ENCODE measurements at places on chromosomes 7 and 10. TPM values are rescaled to one million over a fixed set of nuclear protein-coding genes. Genes with fewer than 3 reads are reported as not detected.

- no peak for DNase-seq
- no peaks in the 10 kb centered on the region for H3K27me3 ChIP-seq
- no peaks in the 10 kb centered on the region for H3K36me3 ChIP-seq
- H3K27ac ChIP-seq = no peak overlapping the region
- H3K4me3 ChIP-seq = no peak overlapping the region
- H3K4me1 ChIP-seq = no peaks in the 10 kb centered on the region
Measured at GRCh38 chr7:111638078-111638477, 75.8 kb upstream of the IMMP2L start.

- no peaks in the 10 kb centered on the region for H3K27me3 ChIP-seq
- H3K4me1 ChIP-seq = peaks cover 75% of the 10 kb centered on the region
- H3K36me3 ChIP-seq = no peaks in the 10 kb centered on the region
- no peak overlapping the region for H3K4me3 ChIP-seq
Measured at GRCh38 chr7:104973909-104974415, 40.0 kb upstream of the KMT2E start.

DNA sequence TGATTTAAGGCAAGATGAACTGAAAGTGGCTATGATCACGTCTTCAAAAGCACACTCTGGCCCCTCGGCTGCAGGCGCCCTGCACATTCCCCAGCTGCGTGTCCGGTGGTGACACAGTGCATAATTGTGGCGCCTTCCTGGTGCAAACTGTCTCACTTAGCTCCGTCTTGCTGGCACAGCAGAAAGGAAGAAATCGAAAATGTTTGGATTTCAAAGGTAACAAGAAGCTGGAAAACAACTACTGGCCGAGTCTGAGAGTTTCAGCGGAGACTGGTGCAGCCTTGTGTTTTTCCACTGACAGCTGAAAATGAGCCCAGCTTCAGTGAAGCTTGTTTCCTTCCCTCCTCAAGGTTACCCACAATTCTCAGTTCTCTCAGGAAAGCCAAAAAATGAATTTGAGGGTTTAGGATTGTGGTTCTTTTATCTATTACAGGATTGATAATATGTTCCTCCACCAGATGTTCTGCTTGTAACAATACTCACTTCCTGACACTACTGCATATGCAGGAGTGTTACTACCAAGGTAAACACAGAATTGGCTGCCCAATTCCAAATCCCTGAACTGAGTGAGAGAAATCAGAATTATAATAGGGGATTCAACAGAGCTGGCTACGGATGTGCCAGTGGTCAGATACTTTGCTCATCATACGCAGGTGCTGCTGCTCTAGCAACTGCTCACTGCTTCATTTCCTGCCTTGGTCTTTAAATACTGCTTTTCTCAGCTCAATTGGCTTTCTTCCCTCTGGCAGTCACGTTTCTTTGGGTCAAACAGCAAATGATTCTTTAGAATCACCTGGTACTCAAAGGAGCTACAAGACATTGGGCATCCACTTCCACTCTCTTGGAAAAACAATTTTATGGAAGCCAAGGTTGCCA is 63.7 kb downstream of the TRUB1 start:
- peak overlapping the region; percentile 84 for H3K27ac ChIP-seq
- no peaks in the 10 kb centered on the region for H3K36me3 ChIP-seq
- H3K27me3 ChIP-seq = no peaks in the 10 kb centered on the region
- H3K4me1 ChIP-seq = peaks cover 5% of the 10 kb centered on the region
- peak overlapping the region; percentile 53 for H3K4me3 ChIP-seq
- no peak for DNase-seq

DNA sequence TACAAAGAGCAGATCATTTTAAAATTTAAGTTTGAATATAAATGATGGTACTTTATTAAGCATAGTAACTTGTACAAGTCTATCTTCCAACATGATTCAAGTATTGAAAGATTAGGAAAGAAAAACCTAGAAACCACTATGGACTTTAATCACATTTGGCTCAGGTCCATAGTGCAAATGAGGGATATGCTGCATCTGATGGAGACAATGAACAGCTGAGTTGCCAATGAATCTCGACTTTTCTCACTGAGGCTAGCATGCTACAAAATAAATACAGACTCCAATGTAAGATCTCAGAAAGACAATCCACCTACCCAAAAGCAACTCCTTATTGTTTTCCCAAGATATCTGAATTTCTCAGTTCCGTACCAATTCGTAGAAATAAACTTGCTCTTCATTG is 89.8 kb downstream of the SEMA3A start:
- no peaks in the 10 kb centered on the region for H3K27me3 ChIP-seq
- no peaks in the 10 kb centered on the region for H3K4me1 ChIP-seq
- no peak overlapping the region for H3K4me3 ChIP-seq
- no peaks in the 10 kb centered on the region for H3K36me3 ChIP-seq
- DNase-seq = no peak
- H3K27ac ChIP-seq = no peak overlapping the region

GRCh38 chr7:101094791-101095375 is 9.6 kb downstream of the TRIM56 start:
- no peaks in the 10 kb centered on the region for H3K27me3 ChIP-seq
- H3K4me1 ChIP-seq = peaks cover 11% of the 10 kb centered on the region
- DNase-seq = no peak
- H3K4me3 ChIP-seq = no peak overlapping the region
- H3K36me3 ChIP-seq = peaks cover 9% of the 10 kb centered on the region

DNA sequence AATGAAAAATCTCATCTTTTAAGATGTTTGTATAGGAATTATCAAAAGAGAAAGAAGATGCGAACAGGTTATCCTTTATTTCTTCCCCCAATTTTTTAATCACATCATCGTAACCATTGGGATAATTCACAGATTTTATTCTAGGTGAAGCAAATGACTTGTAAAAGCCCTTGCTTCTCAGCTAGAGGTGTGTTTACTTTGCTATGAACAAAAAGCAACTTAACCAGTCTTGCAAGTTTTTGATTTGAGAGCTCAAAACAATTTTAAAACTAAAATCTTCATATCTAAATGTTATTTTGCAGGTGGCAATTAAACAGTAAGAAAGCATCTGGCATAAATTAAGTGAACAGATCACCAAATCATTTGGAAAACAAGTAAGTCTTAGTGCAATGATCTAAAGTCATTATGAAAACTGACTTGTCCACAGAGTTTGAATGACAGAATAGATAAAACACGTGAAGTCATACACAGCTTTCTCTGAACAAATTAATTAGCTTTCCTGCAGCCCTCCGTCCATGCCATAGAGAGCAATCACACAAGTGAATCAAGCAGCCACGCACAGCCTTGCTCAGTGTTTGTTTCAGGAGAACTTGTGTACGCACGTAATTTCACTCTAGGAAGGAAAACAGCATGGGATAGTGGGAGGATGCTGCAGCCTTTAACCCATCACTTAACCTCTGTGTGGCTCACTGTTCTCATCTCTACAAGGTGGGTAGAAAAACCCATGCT is 85.0 kb upstream of the ZNF800 start:
- no peak overlapping the region for H3K4me3 ChIP-seq
- H3K27me3 ChIP-seq = no peaks in the 10 kb centered on the region
- H3K4me1 ChIP-seq = no peaks in the 10 kb centered on the region
- no peak for DNase-seq

DNA sequence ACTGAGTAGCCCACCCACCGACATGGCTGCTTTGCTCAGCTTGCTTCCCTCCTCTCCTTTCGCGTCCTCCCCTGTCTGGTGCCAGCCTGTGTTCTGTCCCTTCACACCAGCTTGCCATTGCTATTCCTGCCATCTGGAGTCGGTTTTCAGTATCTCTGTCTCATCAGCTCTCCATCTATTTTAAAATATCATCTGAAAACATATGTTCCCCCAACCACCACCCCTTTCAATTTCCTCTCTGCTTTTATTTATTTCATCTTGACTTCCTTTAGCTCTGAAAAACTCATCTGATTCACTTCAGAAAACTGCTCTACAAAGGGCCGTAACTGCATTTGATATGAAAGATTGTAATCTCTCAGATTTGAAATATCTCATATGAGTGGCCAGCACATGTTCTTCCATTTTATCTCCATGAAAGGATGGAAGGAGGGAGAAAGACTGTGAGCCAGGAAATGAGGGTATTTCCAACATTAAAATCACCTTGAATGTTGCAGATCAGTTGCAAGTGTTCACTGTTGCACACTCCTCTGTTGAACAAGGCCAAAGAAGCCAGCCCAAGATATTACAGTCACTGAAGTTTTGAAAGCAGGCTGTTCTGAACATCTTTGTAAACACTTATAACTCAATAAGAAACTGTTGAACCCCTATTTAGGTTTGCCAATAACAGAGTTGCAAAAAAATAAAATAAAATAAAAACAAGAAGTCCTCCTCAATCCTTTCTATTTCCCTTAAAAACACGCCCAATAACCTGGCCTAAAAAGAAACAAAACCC is 202.4 kb upstream of the NEBL start:
- H3K4me1 ChIP-seq = no peaks in the 10 kb centered on the region
- H3K27ac ChIP-seq = no peak overlapping the region
- H3K4me3 ChIP-seq = no peak overlapping the region

GRCh38 chr7:30135301-30136116 is 723 bp downstream of the MTURN start:
- H3K36me3 ChIP-seq = no peaks in the 10 kb centered on the region
- H3K4me1 ChIP-seq = peaks cover 15% of the 10 kb centered on the region
- H3K4me3 ChIP-seq = peak overlapping the region; percentile 84

DNA sequence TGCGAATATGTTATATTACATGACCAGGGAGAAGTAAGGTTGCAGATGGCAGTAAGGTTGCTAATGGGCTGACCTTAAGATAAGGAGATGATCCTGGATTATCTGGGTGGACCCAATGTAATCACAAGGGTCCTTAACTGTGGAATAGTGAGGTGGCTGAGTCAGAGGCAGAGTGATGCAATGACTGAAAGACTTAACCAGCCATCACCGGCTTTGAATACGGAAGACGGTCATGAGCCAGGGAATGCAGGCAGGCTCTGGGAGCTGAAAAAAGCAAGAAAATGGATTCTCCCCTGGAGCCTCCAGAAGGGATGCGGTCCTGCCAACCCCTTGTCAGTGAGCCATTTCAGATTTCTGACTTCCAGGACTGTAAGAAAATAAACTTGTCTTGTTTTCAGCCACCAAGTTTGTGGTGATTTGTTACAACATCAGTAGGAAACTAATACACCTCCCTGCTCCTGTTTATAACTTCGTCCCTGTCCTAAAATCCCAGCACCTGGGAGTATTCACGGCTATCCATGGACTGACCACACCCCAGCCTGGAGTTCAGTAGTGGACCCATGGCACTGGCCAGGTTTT is 4.6 kb upstream of the C10orf95 start:
- no peaks in the 10 kb centered on the region for H3K27me3 ChIP-seq
- H3K4me1 ChIP-seq = peaks cover 9% of the 10 kb centered on the region
- DNase-seq = no peak
- H3K4me3 ChIP-seq = no peak overlapping the region

GRCh38 chr7:152081088-152081487 is 55.6 kb downstream of the GALNT11 start:
- H3K27me3 ChIP-seq = no peaks in the 10 kb centered on the region
- no peaks in the 10 kb centered on the region for H3K36me3 ChIP-seq
- no peak overlapping the region for H3K4me3 ChIP-seq
- no peak for DNase-seq
- no peaks in the 10 kb centered on the region for H3K4me1 ChIP-seq

GRCh38 chr7:44286618-44287487 is 38.5 kb downstream of the CAMK2B start:
- no peaks in the 10 kb centered on the region for H3K36me3 ChIP-seq
- no peak overlapping the region for H3K27ac ChIP-seq
- H3K27me3 ChIP-seq = no peaks in the 10 kb centered on the region
- no peaks in the 10 kb centered on the region for H3K4me1 ChIP-seq
- H3K4me3 ChIP-seq = no peak overlapping the region

DNA sequence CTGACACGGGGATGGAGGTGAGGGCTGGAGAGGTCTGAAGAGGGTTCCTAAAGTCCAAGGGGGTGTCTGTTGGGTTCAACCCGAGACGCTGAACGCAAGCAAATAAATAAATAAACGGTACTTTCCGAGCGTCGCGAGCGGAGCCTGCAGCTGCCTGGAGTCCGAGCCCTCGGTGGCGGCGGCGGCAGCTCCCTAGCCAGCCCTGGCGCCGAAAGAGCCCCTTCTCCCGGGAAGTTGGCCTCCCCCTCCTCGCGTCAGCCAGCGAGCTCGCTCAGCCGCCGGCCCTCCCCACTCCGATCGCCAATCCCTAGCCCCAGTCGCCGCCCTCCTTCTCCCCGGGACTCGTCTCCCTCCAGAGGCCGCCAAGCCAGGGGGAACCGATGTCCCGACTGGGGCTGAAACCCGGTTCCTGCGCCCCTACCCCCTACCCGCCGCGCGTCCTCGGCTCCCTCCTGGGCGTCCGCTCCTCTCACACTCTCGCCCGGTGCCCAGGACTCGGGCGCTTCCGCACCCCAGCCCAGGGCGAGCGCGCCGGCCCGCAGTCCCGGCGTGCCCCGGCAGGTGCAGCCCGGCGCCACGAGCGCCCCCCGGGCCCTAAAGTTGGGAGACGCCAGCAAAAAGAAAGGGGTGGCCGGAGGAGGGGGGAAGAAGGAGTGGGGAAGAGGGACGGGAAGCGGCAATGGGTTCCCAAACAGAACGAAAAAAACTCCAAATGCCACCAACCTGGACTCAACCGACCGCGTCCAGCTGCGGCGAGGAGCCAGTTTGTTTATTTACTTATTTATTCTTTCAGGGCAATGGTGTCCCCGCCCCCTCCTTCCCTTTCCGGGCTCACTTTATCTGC is at the start of gene GFRA1:
Gene GFRA1 (minus strand): TSS at position 767 of the 844 bp plus-strand sequence. CDS start 1,177 bp downstream, outside the sequence.
- no peaks in the 10 kb centered on the region for H3K36me3 ChIP-seq
- peaks cover 6% of the 10 kb centered on the region for H3K4me1 ChIP-seq
- H3K4me3 ChIP-seq = peak within 1 kb of the TSS; percentile 69
- H3K27ac ChIP-seq = peak within 1 kb of the TSS; percentile 27
- no peak for DNase-seq

DNA sequence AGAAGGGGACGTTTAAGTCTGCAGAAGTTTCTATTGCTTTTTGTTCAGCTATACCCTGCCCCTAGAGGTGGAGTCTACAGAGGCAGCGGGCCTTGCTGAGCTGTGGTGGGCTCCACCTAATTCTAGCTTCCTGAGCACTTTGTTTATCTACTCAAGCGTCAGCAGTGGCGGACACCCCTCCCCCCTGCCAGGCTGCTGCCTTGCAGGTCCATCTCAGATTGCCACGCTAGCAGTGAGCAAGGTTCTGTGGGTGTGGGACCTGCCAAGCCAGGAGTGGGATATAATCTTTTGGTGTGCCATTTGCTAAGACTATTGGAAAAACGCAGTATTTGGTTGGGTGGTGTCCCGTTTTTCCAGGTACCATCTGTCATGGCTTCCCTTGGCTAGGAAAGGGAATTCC is 147.3 kb upstream of the PRPS1L1 start:
- DNase-seq = no peak
- H3K36me3 ChIP-seq = no peaks in the 10 kb centered on the region
- H3K27me3 ChIP-seq = no peaks in the 10 kb centered on the region
- no peak overlapping the region for H3K4me3 ChIP-seq
- peaks cover 5% of the 10 kb centered on the region for H3K4me1 ChIP-seq
- H3K27ac ChIP-seq = no peak overlapping the region

C10orf105 gene
- total RNA-seq = not detected

ODAD2 gene
- total RNA-seq = not detected

SPDYE16 gene
- total RNA-seq = not detected

BTBD16 gene
- not detected for total RNA-seq

GTPBP4 gene
- 9.0 TPM for total RNA-seq

EPDR1 gene
- 144 TPM for total RNA-seq

DENND2A gene
- total RNA-seq = 7.5 TPM
